ENCODE measurements at places on chromosomes 4 and X.

DNA sequence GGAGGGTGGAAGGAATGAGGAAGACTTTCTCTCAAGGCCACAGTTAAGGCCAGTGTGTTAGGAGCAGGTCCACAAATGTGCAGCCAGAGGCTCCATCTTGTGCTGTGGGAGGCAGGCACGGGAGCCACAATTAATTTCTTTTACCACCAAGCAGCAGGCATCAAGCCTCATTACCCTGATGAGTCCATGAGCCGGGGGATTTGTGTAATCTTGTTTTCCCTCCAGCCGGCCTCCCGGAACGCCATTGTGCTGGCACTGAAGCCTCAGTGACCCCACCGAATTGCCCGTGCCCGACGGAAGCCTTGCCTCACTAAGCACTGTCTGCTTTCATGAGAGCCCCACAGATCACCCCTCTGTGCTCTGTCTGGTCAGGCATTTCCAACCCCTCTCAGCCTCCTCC lies 154.7 kb upstream of the STX18 start:
- DNase-seq, result no peak

DNA sequence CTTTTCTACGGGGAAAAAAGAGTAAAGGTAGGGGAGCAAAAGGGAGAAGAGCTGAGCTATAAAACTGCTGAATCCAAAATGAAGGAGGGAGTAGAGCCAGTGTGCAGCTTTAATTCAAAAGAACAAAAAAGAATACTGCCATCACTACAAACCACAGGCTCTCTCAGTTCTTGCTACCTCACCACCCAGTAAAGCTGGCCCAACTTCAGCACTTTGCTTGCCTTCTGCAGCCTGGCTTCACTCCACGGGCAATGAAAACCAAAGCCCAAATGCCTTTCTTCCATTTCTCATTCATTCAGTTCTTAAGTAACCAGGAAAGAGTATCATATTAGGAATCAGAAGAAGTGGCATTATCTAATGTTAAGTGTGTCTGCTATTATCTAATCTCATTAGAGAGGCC lies 376.8 kb downstream of the BCOR start:
- no peak for DNase-seq

- no peak for DNase-seq
These were observed 18.0 kb downstream of the SPINK2 start for GRCh38 chr4:56803471-56803870.

GRCh38 chr4:128350449-128351045 lies 62.9 kb upstream of the PGRMC2 start:
- no peak for DNase-seq

- no peak for DNase-seq
These were observed 154.0 kb downstream of the BTC start for GRCh38 chr4:74640111-74640903.

- DNase-seq, result no peak
These were observed 114.4 kb downstream of the NAA11 start for GRCh38 chr4:79211490-79211889.

DNA sequence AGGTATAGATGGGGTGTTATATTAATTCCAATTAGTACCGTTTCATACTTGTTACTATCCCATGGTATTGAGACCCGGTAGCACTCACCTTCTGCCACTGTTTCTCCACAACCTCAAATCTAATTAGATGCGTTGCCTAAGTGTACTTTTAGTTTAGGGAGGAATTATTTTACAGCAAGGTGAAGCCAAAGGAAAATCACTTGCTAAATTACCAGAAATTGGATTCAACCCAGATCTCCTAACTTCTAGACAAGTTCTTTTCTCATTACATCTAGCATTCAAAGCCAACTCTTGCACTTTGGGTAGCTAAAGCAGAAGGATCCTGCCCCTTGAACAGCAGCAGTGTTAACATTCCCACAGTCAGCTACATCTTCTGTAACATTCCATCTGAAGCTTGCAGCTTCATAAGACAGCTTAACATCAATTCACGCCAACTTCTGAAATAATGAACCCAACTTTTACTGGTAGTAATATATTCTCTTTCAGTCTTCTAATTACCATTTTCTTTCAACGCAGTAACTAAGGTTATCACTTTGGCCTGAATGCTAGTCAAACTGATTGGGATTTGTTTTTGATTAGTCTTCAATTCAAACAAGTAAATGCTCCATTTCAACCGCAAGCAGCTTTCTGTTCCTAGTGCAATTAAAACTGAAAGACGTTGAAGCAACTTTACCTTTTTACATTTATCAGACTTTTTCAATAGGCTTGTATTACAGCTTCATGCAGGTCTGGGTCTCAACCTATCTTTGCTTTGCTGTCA lies 934 bp upstream of the SEC31A start:
- DNase-seq, result no peak

GRCh38 chr4:182555997-182556418 lies 312.8 kb downstream of the TENM3 start:
- no peak for DNase-seq

GRCh38 chr4:57632564-57632963 lies 522.4 kb upstream of the IGFBP7 start:
- no peak for DNase-seq

DNA sequence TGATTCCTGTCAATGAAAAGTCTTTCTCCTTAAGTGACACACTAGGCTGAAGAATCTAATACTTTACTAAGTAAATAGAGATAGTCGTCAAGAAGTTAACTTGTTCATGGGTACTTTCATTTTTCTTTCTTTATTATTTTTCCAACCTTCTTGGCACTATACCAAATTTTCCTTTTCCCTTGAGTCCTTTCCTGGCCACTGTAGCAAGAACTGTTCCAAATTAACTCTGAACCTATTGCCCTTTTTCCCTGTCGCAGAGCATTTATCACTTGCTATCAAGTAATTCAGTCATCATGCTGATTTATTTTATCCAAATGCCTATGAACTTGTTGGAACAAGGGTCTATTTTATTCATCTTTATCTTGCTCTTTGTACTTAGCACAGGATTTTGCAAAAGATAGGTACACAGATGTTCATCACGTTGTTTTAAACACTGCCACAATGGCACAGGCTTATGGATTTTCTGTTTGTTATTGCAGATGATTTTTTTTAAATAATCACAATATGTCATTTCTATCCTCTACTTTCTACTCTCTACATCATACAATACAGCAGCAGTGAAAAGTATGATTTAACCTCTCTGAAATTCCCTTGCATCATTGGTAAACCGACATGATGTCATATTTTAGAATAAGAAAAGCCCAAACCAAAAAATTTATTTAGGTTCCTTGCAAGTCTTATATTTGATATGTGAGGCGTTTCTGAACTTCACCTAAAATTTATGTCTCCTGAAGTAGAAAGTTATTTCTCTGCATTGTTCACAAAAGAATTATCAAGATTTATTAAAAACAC lies 2352.3 kb downstream of the PCDH7 start:
- DNase-seq, result no peak
